ENCODE measurements at places on chromosomes 12 and 14.

DNA sequence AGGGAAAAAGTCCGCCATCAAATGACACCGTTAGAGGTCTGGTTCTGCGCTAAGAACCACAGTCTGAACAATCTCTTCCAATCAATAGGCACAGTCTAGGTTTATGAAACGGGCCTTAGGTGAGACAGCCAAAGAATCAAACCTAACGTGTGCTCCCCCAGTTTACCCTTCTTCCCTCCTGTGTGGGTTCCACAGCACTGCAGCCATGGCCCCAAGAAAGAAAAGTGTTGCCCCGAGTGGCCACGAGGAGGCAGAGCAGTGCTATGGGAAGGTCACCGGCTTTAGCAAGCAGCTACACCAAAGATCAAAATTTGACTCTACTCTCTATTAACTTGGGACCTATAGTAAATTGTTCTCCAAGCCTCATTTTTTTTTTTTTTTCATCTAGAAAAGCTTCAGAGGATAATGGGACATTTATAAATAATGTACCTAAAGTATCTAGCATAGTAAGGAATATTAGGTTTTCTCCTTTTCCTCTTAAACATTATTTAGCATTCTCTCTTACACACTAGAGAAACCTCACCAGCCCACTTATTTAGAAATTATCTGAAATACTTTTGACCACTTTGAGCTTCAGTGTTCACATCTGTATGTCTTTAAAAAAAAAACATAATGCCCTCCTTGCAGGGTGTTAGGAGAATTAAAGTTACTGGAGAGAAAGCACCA lies 70.2 kb upstream of the GPHB5 start:
- DNase-seq, result peak; percentile 47

GRCh38 chr14:85576218-85576617 lies 46.3 kb downstream of the FLRT2 start:
- no peak for DNase-seq

DNA sequence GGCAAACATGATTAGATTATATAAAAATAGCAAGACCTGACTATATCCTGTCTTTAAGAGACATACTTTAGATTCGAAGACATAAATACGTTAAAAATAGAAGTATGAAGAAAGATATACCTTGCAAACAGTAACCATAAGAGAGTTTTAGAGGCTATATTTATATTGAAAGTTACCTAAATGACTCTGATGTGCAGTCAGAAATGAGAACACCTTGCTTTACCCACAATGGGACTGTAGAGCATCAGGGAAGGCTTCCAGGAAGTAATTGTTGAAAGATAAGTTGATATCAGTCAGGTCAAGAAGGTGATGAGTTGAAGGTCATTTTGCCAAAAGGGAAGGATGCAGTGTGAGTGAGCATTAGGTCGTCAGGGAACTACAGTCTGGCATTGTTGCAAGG lies 110.2 kb downstream of the NEDD1 start:
- no peak for DNase-seq

GRCh38 chr12:93413064-93413463 lies 28.7 kb downstream of the UBE2N start:
- no peak for DNase-seq

DNA sequence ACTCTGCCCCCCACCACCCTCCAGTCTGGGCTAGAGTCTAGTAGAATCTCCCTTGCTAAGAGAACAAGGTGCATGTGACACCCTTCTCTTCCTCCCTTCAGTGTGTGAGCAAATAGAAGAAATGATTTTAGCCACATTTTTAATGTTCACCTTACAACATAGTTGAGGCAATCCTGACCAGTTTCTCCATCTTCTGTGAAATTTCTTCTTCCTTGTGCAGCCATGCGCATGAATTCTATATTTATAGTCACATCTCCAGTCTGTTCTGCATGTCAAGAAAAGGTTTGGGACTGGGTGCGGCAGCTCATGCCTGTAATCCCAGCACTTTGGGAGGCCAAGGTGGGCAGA lies 9.5 kb upstream of the LTA4H start:
- DNase-seq, result no peak

DNA sequence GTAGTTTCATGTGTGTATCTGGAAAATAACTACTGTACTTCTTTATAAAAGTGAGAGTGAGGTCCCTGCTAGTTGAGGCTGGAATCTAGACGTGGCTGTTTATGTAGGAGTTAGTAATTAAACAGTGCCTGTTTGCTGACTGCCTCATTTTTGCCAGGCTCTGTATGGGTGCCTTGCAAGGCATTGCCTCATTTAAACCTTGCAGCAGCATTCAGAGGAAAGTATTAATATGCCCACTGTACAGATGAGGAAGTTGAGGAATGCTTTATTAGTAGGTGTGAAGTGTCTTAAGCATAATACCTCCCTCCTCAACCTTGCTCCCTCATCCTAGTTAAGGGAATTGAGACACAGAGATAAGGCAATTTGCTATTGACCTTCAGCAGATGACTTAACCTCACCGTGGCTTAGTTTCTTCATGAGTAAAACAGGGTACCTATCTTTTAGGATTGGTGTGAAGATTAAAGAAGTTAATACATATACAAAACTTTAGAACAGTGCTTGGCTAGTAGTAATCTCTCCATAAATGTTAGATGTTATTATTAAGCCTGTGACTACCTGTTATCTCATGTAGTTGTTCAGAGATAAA lies 28.7 kb downstream of the PPM1A start:
- no peak for DNase-seq

DNA sequence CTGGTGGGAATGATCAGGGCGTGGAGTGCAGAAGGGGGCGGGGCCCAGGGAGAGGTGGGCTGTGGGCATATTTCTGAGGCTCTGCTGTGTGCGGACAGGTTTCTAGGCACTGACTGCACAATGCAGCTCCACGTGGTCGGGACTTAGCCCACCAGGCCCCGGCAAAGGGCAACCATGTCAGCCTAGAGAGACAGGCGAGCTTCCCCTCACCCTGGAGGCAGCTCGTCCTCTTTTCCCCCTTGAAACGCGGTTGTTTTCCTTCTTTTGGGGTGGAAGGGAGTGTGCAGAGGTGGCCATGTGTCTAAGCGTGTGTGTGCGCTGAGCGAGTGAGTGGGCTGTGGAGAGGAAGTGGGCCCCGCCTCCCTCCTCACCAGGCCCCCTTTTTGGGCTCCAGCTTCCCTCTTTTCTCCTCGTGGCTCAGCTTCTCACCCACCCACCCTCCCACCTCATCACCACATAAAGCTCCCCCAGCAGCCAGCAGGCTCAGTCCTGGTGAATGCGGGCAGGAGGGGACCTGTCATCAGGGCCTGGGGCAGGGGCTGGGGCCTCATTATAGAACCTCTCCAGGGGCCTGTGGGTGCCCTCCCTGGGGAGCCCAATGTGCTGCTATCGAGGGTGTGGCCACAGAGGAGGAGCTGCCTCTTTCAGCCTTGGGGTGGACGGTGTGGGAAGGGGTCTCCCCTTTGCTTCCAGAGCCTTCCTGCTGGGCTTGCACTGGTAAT lies 22.0 kb downstream of the LRTM2 start:
- no peak for DNase-seq

DNA sequence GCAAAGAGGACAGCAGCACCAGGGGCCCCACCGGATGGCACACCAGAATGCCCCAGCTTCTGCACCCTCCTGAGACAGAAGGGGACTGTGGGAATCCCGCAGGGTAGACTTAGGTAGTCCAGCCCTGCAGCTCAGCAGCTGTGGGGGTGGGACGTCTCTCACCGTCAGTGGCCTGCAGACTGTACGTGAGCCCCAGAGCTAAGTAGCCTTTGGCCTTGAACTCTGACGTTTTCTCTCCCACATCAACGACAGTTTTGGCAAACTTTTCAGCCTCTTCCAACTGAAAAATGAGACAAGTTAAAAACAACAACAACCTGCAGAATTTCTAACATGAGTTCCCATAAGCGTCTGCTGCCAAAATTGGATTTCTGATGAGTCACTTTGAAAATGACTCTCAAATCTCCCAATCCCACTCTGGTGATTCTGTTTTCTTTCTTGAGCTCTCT lies 161.4 kb downstream of the TTC7B start:
- no peak for DNase-seq

DNA sequence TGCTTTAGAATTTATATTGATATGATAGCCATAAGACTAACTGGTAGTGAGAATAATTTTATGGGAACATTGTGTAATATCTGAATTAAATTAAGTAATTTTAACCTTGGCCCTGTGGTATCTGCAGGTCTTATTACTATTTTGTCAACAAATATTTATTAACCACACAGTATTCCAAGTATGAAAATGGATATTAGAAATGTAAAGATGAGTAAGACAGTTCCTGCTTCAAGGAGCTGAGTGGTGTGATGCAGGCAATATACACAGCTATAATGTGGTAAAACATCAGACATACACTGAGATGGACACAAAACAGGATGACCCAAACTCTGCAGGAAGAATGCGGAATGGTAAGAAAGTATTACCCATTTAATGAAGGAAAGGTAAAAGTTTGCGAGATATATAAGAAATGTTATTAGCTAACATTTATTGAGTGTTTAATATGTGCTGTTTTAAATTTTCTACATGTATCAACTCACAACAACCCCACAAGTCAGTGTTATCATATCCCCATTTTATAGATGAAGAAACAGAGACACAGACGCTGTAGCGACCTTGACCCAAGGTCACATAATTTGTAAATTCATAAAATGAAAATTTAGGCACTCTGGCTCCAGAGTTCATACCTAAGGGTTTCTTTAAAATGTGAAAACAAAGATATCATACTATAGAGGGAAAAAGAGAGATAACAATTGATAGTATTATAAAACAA lies 12.7 kb downstream of the ABCD2 start:
- DNase-seq, result no peak

- no peak for DNase-seq
Observed at GRCh38 chr12:84085046-84085445, 827.6 kb downstream of the SLC6A15 start.

GRCh38 chr12:51534216-51535074 lies 56.6 kb upstream of the SCN8A start:
- no peak for DNase-seq

GRCh38 chr12:11660624-11661023 lies 11.2 kb downstream of the ETV6 start:
- no peak for DNase-seq

DNA sequence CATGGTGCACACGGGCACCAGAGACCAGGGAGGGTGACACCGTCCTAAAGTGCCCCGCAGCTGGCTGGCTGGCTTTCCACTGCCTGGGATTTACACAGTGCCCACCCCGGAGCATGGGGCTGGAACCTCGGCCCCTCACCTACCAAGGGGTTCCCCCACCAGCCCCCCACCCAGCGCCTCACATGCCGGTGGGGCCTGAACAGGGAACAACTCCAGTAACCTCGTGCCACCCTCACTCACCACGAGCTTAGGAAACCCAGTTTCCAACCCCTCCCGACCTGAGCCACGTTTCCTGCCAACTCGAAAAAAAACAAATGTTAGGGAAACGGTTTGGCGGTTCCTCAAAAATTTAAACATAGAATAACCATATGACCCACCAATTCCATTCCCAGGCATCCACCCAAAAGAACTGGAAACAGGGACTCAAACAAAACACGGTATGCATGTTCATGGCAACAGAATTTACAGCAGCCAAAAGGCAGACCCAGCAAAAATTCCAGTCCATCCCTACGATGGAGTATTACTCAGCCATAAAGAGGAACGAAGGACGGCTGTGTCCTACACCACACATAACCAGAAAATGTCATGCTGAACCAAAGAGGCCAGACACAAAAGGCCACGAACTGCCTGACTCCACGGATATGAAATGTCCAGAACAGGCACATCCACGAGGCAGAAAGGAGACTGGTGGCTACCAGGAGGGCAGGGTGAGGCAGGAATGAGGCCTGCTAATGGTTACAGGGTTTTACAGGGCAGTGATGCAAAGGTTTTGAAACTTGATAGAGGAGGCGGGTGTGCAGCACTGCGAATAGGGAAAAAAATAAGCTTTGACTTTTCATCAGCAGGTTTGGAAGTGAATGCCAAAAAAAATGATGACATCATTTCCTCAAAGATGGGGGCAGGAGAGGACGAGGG lies 68.9 kb downstream of the NCOR2 start:
- DNase-seq, result no peak

DNA sequence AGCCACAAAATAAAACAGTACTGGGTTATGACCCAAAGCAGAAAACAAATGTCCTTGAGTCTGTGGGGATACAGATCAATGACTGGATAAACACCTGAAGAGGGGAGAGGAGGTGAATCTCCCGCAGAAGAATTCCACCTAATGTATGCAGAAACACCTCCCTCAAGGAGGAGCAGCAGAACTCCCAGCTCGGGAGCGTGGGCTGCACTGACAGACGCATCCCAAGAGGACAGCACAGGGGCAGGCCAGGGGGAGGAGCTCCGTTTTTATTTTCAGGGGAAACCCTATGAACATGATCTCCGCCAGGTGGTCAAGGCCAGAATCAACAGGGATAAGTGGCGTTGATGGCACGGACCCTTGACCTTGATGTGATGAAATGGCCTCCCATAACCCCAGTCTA lies 41.8 kb upstream of the PPP2R5C start:
- DNase-seq, result no peak

GRCh38 chr14:91409928-91410718 lies 7.5 kb downstream of the CCDC88C start:
- DNase-seq, result no peak

DNA sequence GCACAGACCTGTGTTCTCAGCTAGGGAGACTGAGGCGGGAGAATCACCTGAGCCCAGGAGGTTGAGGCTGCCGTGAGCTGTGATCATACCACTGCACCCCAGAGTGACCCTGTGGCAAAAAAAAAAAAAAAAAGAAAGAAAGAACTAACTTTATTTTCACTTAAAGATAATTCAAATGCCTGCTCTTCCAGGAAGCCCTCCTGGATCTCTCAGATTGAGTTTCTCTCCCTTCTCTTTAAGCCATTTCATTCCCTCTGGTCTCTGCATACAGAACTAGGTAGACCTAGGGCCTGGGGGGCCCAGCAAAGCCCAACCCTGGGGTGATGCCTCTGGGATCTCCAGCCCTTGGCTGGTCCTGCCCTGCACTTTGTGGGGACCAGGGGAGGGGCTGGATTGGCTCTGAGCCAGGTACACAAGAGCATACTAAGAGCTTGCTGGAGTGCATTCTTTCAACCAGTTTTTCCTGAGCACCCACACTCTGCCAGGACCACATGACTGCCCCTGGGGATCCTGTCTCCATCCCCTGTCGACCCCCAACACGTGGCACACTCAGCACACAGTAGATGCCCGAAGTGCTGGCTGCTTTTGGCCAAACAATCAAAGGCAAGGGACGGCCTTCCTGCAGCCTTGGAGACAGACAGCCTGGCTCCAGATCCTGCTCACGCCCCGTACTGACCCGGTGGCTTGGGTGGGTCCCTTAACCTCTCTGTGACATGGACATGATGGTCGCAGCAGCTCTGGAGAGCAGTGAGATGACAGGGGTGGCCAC lies 52.7 kb downstream of the CYP46A1 start:
- peak; percentile 88 for DNase-seq

GRCh38 chr12:69254046-69254445 lies 14.7 kb downstream of the CPSF6 start:
- peak; percentile 64 for DNase-seq

DNA sequence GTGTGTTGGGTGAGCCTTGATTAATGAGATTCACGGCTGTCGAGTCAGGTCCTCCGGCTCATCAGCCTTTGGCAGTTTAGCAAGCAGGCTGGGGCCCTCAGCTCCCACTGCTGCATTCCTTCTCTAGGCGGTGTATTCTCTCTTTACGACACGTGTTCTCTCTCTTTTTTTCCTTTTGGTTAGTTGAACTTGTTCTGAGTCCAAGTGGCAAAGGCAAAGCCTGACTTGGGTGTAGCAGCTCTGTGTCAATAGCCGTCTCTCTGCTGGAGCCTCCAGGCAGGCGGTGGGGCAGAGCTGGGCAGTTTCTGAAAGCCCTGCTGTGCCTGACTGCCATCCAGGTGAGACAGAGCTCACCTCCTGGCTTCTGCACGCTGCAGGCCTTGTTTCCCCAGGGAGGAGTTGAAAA lies 46.6 kb downstream of the SUSD6 start:
- DNase-seq, result no peak

Measured in kidney capillary endothelial cell (primary cell).